GM23248 (cell line): ENCODE measurements at places on chromosomes 3 and 15.

DNA sequence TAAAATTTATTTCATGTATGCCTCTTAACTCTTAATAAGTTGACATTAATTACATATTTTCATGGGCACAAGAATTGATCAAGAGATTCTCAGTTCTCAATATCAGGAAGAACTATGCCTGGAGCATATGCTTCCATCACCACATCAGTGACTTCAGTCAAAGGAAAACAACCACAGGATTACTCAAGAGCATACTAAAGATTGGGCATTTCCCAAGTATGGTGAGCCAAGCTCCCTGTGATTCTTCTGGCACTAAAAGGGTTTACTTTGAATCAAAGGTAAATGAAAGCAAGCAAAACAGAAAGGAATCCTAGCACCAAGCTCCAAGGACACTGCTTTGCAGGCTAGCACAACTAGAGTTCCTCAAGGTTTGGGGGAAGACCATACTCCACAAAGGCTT is 44.6 kb downstream of the FMN1 start:
- H3K4me1 ChIP-seq = no peaks in the 10 kb centered on the region
- 0 out of 2 replicates have a peak, but pooled peaks cover 8% of the 10 kb centered on the region for H3K27me3 ChIP-seq
- DNase-seq = peak; percentile 41
- H3K4me3 ChIP-seq = no peak overlapping the region

GRCh38 chr15:72888211-72888610 is 104.7 kb upstream of the ADPGK start:
- H3K27ac ChIP-seq = no peak overlapping the region
- no peak overlapping the region for H3K4me3 ChIP-seq
- H3K4me1 ChIP-seq = no peaks in the 10 kb centered on the region
- no peaks in the 10 kb centered on the region; the same call in 1 of the 2 replicates for H3K27me3 ChIP-seq
- DNase-seq = no peak

- H3K27me3 ChIP-seq = no peaks in the 10 kb centered on the region
- H3K4me3 ChIP-seq = no peak overlapping the region
- peak; percentile 91 for DNase-seq
- peaks cover 25% of the 10 kb centered on the region for H3K4me1 ChIP-seq
- H3K36me3 ChIP-seq = no peaks in the 10 kb centered on the region
These were observed 26.0 kb downstream of the FBLN2 start for GRCh38 chr3:13574798-13575451.

DNA sequence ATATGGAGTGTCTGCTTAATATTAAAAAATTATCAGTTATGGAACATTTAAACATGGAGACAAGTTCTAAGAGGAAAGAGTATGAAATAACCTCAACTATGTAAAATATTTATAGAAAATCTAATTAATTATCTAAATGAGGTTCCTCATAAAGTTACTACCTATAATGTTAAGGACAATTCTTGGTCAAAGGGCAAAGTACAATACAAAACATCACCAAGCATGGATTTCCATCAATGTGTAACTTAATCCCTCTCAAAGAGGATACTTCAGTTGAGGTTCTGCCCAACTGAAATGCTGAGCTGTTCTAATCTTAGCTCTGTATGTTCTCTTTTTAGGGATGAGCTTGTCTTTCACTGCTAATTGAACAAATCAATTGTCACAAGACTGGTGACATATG is 56.0 kb upstream of the CHRM5 start:
- H3K4me3 ChIP-seq = no peak overlapping the region
- H3K4me1 ChIP-seq = peaks cover 37% of the 10 kb centered on the region
- no peaks in the 10 kb centered on the region for H3K36me3 ChIP-seq
- no peaks in the 10 kb centered on the region for H3K27me3 ChIP-seq
- DNase-seq = no peak

- H3K4me1 ChIP-seq = peaks cover 8% of the 10 kb centered on the region
- H3K36me3 ChIP-seq = no peaks in the 10 kb centered on the region
- no peak overlapping the region for H3K4me3 ChIP-seq
- DNase-seq = no peak
- H3K27ac ChIP-seq = no peak overlapping the region
These were observed 170.2 kb downstream of the GMNC start for GRCh38 chr3:190692256-190692655.

DNA sequence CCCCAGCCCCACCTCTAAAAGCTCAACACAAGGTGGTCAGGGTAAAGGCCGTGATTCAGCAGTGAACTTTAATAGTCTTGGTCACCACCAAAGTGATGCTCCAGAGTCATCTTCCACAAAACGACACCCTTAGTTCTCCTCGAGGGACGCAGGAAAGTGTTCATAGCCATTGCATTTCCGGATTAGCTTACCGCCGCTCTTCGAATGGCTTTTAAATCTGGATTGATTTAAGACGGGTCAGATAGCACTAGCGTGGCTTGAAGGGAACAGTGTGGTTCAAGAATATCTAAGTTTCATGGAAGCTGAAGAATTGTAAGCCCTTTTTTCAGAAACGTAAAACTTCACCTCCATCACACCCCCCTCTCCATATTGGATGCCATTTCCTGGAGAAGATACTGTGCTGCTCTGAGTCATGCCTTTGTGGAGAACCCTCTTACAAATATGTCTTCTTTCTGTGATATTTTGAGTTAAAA is 829 bp downstream of the RNF7 start:
- H3K4me3 ChIP-seq = peak overlapping the region; percentile 92
- DNase-seq = peak; percentile 87
- H3K4me1 ChIP-seq = peaks cover 36% of the 10 kb centered on the region
- peak overlapping the region; percentile 90 for H3K27ac ChIP-seq

GRCh38 chr15:84659904-84660781 is 2.1 kb upstream of the NMB start:
- no peak for DNase-seq
- H3K27me3 ChIP-seq = no peaks in the 10 kb centered on the region
- H3K36me3 ChIP-seq = peaks cover 7% of the 10 kb centered on the region; the same call in 1 of the 2 replicates
- H3K4me3 ChIP-seq = no peak overlapping the region

- no peak overlapping the region for H3K4me3 ChIP-seq
- no peaks in the 10 kb centered on the region for H3K36me3 ChIP-seq
- DNase-seq = no peak
These were observed 28.1 kb downstream of the RNU5B-1 start for GRCh38 chr15:65332391-65333147.

DNA sequence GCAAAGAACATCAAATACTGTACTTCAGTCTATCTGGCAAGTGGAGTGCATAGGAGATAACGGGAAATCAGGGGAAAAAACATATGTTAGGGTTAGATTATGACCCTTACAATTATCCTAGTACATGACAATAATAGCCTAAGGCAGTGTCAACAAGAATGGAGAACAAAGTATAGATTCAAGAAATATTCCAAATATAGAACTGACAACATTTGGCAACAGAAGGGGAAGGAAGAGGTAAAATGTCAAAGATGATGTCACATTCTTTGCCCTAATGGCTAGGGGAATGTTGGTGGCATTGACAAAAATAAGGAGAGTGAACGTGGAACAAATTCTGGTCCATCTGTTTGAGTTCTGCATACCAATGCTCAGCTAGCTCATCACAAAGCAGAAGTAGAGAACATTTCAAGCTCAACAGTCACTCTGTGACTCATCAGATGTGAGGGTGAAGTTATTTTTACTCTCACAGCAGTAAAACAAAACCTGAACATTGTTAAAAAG is 15.5 kb upstream of the ATP8B4 start:
- peak overlapping the region; percentile 12 for H3K4me3 ChIP-seq
- no peaks in the 10 kb centered on the region for H3K36me3 ChIP-seq
- H3K4me1 ChIP-seq = peaks cover 44% of the 10 kb centered on the region
- H3K27me3 ChIP-seq = no peaks in the 10 kb centered on the region

DNA sequence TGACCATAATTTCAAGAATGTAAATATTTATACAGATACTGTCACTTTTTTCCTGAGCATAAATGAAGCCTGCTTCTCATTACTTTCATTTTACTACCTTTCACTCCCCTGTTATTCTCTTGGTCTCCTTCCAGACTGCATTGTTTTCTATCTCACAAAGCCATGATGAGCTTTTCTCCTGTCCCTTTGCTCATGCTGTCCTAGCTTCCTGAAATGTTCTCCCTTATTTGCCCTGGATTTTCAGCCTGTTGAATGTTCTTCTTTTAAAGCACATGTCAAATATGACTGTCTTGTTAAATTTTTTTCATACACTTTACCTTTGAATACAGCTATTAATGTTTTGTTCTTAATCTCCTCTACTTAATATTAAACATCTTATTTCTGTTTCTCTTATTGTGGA is 31.7 kb downstream of the ATP11B start:
- H3K27ac ChIP-seq = no peak overlapping the region
- no peak overlapping the region for H3K4me3 ChIP-seq
- no peak for DNase-seq
- H3K4me1 ChIP-seq = 0 out of 2 replicates have a peak, but pooled peaks cover 4% of the 10 kb centered on the region

GRCh38 chr3:11434017-11434526 is 161.9 kb downstream of the ATG7 start:
- peaks cover 16% of the 10 kb centered on the region for H3K4me1 ChIP-seq
- H3K27me3 ChIP-seq = no peaks in the 10 kb centered on the region
- H3K27ac ChIP-seq = peak overlapping the region; percentile 82
- peak overlapping the region; percentile 25; the same call in 1 of the 2 replicates for H3K4me3 ChIP-seq
- DNase-seq = peak; percentile 88

DNA sequence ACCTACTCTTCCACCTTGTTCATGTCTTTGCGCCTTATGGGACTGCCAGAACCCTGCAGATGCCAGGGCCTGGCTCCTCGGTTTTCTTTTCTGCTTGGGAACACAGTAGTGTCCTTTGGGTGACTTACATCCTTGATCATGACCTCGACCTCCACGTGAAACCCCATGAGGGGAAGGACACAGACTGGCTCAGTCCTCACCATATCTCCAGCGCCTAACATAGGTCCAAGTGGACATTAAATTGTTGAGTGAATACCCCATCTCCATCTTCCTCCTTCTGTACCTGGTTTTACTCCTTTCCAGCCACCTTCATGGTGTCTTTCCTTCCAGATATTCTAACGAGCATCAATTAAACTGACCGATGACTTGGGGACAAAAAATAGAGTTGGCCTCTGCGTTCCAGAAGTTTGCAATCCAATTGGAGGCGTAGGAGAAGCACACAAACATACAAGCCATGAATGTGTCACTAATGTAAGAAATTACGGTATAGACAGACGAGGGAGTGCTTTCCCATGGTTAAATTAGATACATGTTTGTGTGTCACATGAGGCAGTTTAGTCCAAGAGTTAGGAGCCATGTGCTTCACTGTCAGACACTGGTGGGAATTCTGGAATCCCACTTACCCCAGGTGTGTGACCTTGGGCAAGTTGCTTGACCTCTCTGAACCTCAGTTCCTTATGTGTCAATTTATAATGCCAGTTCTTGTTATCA is 907 bp upstream of the HERC1 start:
- peaks cover 8% of the 10 kb centered on the region; the same call in 1 of the 2 replicates for H3K4me1 ChIP-seq
- no peaks in the 10 kb centered on the region for H3K27me3 ChIP-seq
- DNase-seq = no peak
- peak overlapping the region; percentile 91 for H3K4me3 ChIP-seq

DNA sequence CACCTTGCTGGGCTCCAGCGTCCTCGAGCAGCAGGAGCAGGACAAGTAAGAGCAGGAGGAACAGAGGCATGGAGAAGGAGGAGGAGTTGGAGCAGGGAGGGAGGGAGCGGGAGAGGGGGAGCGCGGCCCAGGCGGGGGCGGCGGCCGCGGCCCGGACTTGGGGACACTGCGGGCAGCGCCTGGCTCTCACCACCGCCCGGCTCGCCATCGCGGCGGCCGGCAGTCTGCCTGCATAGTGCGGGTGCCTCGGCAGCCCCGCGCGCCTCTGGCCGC is 440 bp downstream of the DCBLD2 start:
- peaks cover 5% of the 10 kb centered on the region; the same call in 1 of the 2 replicates for H3K36me3 ChIP-seq
- peak; percentile 79 for DNase-seq
- peak overlapping the region; percentile 73 for H3K27ac ChIP-seq
- peaks cover 47% of the 10 kb centered on the region for H3K4me1 ChIP-seq

- H3K4me1 ChIP-seq = no peaks in the 10 kb centered on the region
- H3K4me3 ChIP-seq = no peak overlapping the region
- peak; percentile 4 for DNase-seq
- H3K36me3 ChIP-seq = no peaks in the 10 kb centered on the region
- H3K27ac ChIP-seq = no peak overlapping the region
- H3K27me3 ChIP-seq = no peaks in the 10 kb centered on the region; the same call in 1 of the 2 replicates
These were observed 160.2 kb downstream of the SPATA16 start for GRCh38 chr3:172980849-172981248.

DNA sequence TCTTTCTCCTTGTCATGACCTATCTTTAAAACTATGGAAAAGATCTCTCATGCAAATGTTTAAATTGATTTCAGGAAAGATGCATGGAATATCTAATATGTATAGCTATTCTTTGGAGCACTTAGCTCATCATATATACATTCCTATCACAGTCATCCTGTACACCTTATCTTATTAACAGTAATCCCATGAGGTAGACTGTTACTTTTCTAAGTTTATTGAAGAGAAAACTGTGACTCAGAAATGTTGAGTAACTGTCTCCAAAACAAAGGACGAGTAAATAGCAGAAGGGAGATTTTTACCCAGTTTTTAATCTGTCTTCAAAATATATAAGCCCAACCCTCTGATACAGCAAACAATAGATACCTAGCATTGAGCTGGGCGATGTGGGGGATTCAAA is 308.3 kb downstream of the GAP43 start:
- H3K27ac ChIP-seq = no peak overlapping the region
- H3K4me1 ChIP-seq = no peaks in the 10 kb centered on the region

- no peaks in the 10 kb centered on the region for H3K27me3 ChIP-seq
- H3K4me3 ChIP-seq = no peak overlapping the region
- no peaks in the 10 kb centered on the region for H3K36me3 ChIP-seq
- peaks cover 3% of the 10 kb centered on the region; the same call in 1 of the 2 replicates for H3K4me1 ChIP-seq
These were observed 51.6 kb downstream of the CYP19A1 start for GRCh38 chr15:51286816-51287215.

DNA sequence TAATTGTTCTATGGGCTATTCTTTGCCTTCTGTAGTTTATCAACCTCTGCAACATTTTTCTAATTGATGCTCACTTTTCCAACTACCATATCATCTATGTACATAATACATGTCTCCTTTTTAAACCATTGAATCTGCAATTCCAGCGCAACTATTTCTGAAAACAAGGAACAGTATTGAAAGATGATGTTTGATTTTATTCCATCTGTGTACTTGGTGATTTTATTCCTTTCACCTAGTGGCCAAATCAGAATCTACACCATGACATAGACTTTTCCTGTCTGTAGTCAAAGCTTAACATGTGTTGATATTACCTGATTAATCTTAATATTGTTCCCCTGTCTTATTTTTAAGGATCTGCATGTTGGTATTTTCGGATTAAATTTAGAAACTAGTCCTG is 13.0 kb downstream of the NKTR start:
- H3K4me3 ChIP-seq = no peak overlapping the region
- 0 out of 2 replicates have a peak, but pooled peaks cover 6% of the 10 kb centered on the region for H3K36me3 ChIP-seq
- H3K27me3 ChIP-seq = no peaks in the 10 kb centered on the region
- H3K27ac ChIP-seq = no peak overlapping the region
- peaks cover 10% of the 10 kb centered on the region; the same call in 1 of the 2 replicates for H3K4me1 ChIP-seq
- DNase-seq = peak; percentile 38

GRCh38 chr3:11045536-11045935 is 53.0 kb downstream of the SLC6A1 start:
- H3K36me3 ChIP-seq = no peaks in the 10 kb centered on the region
- peaks cover 11% of the 10 kb centered on the region for H3K27me3 ChIP-seq
- DNase-seq = no peak
- no peak overlapping the region for H3K27ac ChIP-seq

- H3K27ac ChIP-seq = no peak overlapping the region
- H3K4me3 ChIP-seq = no peak overlapping the region
- no peaks in the 10 kb centered on the region for H3K36me3 ChIP-seq
These were observed 167.8 kb downstream of the CHST2 start for GRCh38 chr3:143287403-143287802.
